Sigmoid colon (tissue), 7 donors: ENCODE measurements at places on chromosomes 11 and 22.
A peak's percentile ranks its signal among the peaks of the same experiment; 100 is the strongest.

- no peaks in the 10 kb centered on the region for H3K4me1 ChIP-seq
- H3K36me3 ChIP-seq: no peaks in the 10 kb centered on the region
- no peak for DNase-seq
- no peak overlapping the region for H3K27ac ChIP-seq
- H3K27me3 ChIP-seq: no peaks in the 10 kb centered on the region
Observed at GRCh38 chr11:76903325-76903724, 42.6 kb downstream of the ACER3 start.

DNA sequence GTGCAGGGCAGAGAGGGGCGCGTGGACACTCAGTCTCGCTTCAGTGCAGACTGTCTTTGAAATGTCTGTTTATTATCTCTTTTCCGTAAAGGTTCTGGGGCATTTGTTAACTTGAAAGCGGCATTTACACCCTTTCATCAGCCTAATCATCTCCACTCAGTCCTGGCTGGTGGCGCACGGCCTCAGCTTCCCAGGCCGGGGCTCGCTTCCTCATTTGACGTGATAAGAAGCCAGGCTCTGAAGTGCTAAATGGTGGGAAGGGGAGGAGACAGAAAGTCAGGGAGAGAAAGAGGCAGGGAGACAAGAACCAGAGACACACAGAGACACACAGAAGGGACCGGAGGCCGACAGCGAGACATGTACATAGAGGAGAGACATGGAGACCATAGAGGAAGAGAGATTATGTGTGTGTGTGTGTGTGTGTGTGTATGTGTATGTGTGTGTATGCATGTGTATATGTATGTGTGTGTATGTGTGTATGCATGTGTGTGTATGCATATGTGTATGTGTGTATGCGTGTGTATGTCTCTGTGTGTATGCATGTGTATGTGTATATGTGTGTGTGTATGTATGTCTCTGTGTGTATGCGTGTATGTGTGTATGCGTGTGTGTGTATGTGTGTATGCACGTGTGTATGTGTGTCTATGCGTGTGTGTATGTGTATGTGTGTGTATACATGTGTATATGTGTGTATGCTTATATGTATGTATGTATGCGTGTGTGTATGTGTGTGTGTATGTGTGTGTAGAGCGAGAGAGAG is 101.5 kb downstream of the ST3GAL4 start:
- no peaks in the 10 kb centered on the region for H3K4me1 ChIP-seq
- no peak overlapping the region for H3K4me3 ChIP-seq
- H3K27ac ChIP-seq: no peak overlapping the region
- DNase-seq: no peak
- H3K36me3 ChIP-seq: no peaks in the 10 kb centered on the region
- no peaks in the 10 kb centered on the region for H3K27me3 ChIP-seq

- no peaks in the 10 kb centered on the region for H3K27me3 ChIP-seq
- no peaks in the 10 kb centered on the region for H3K4me1 ChIP-seq
- DNase-seq: no peak
- no peak overlapping the region for H3K4me3 ChIP-seq
- H3K27ac ChIP-seq: no peak overlapping the region
- no peaks in the 10 kb centered on the region for H3K36me3 ChIP-seq
Observed at GRCh38 chr22:47610764-47611163, 848.3 kb downstream of the TBC1D22A start.

DNA sequence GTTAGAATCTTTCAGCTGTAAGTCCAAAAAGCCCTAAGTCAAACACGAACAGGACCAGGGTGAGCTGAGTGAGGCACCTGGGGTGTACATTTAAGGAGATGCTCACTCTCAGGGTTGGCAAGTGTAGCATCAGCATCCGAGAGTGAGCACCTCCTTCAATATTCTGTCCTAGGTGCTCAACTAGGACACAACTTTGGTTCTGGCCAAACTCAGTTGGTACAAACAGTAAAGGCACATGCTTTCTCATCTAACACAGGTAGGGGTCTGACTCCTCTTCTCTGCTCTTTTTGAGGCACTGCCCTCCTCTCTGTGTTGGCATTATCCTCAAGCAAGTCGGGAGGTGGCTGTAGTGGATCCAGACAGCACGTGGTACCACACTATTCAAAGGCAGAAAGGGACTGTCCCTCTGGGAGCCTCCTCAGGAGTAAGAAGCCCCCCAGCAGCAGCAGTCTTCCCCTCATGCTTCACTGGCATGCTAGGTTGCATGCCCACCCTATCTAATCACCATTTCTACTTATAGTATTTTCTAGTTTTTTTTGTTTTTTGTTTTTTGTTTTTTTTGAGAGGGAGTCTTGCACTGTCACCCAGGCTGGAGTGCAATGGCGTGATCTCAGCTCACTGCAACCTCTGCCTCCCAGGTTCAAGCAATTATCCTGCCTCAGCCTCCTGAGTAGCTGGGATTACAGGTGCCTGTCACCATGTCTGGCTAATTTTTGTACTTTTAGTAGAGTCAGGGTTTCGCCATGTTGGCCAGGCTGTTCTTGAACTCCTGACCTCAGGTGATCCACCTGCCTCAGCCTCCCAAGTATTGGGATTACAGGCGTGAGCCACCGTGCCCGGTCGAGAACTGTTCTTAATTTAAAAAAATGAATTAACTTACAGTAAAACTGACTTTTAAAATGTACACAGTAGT is 14.7 kb upstream of the MAPK1 start:
- H3K27me3 ChIP-seq: no peaks in the 10 kb centered on the region
- no peaks in the 10 kb centered on the region for H3K4me1 ChIP-seq
- H3K36me3 ChIP-seq: no peaks in the 10 kb centered on the region
- no peak overlapping the region for H3K4me3 ChIP-seq
- no peak overlapping the region for H3K27ac ChIP-seq
- DNase-seq: no peak

GRCh38 chr11:119755356-119756071 is 26.5 kb upstream of the NECTIN1 start:
- H3K27me3 ChIP-seq: no peaks in the 10 kb centered on the region
- H3K27ac ChIP-seq: no peak overlapping the region
- DNase-seq: no peak
- H3K4me1 ChIP-seq: no peaks in the 10 kb centered on the region

DNA sequence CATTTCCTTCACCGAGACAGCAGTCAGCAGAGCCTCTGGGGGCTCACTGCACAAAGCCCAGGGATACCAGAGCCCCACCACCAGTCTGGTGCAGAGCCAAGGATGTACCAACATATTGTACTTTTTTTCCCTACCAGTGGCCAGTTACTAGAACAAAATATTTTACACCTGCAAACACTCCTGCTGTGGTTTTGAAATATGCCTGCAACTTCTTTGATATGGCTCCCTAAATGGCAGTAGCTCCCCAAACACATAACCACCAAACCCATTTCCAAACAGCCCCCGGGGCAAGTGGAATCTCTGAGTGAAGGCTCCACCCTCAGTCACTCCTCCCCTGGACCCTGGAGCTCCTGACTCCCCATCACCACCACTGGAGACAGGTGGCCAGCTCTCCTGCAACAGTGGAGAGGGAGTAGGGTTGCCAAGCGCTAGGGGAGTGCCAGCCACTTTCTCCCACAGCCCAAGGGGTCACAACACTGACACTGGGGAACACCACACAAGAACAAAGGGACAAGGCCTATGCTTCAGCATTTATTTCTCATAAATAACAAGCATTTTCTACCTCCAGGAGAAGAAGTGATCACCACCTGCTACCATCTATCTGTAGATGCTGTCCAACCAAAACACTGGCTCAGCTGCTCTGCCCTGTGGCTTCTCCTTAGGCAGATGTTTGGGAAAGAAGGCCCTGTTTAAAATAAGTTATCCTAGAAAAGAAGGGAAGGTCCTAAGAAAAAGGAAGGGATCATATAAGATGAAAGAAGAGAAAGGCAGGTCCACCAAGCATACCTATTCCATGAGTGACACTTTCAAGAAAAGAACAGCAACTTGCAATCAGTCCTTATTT is 15.1 kb downstream of the DGCR2 start:
- DNase-seq: no peak
- no peak overlapping the region for H3K4me3 ChIP-seq
- H3K27me3 ChIP-seq: no peaks in the 10 kb centered on the region
- H3K4me1 ChIP-seq: peaks cover 55% of the 10 kb centered on the region

DNA sequence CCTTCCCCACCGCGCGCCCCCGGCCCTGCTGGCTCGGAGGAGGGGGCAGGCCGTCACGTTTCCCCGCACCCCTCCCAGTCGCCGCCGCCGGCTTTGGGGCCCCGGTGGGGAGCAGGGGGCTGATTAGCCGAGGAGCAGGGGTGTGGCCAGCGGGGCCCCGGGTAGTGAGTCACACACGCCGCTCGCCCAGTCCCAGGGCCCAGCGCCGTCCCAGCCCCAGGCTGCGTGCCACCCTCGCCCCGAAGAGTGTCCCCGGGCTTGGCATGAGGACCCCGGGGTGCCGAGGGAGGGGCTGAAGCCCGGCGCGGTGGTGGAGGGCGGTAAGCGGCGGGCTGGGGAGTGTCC is 34.4 kb downstream of the PRDM11 start:
- peak overlapping the region; percentile 84 for H3K27ac ChIP-seq
- no peaks in the 10 kb centered on the region for H3K27me3 ChIP-seq
- peak; percentile 88 for DNase-seq
- H3K4me3 ChIP-seq: peak overlapping the region; percentile 66

- no peak overlapping the region for H3K4me3 ChIP-seq
- peak overlapping the region; percentile 49 for H3K27ac ChIP-seq
- no peak for DNase-seq
Observed at GRCh38 chr22:31532060-31532459, 35.7 kb downstream of the SFI1 start.

DNA sequence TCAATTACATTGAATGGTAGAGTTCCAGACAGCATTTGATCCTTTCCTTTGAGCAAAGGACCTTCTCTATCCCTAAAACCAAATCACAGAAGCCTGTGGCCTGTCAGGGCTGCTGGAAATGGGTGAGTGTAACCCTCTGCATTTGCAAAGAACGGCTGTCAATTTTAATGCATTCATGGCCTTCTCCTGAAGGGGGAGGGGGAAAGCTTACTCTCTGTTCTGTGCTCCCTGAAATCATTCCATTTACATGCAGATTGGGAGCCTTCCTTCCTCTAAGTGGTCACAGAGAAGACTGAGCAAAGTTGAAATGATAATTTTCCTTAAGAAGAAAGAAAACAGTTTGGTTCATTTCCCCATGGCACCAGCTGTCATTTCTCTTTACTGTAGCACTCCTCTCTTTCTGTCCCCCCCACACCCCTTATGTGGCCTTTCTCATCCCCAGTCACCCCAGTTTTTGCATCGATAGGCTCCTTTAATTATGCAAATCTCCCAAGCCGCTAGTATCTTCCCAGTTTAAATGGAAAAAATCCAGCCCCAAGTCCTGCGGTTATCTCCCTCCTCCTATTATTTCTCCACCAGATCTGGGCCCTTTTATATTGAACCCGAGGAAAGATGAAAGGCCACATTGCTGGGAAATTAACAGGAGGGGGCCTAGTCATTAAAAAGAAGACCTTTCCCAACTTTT is 109.4 kb upstream of the KIRREL3 start:
- no peaks in the 10 kb centered on the region for H3K27me3 ChIP-seq
- H3K4me3 ChIP-seq: no peak overlapping the region
- no peak overlapping the region for H3K27ac ChIP-seq
- no peaks in the 10 kb centered on the region for H3K36me3 ChIP-seq

DNA sequence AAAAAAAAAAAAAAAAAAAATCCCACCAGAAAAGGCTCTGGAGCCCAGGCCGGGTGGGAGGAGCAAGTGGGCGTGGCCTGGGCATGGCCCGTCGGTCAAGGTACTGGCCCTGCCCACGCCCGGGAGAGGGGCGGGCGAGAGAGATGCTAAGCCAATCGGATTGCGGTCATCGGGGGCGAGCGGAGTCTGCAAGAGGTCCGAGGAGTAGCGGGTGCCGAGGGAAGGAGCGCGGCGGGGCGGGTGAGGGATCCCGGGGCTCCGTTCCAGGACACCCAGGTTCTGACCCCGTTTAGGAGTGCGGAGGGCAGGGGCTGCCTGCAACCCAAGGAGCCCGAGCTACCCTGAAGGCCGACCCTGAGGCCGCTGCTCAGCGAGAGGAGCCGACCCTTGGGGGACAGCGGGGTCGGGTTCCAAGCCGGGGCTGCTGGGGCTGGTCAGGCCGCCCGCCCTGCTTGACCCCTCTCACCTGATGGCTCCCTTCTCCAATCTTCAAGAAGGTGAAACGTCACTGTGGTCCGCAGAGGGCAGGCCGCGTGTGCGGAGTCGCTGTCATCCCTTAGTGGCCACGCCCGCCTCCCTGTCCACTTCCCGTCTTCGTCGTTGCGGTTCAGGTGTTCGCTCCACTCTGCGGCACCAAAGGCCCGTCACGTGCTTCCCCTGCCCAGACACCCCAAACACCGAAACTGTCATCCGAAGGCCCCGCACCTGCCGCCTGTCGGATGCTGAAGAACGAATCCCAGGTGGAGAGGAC is 11.1 kb upstream of the TAB1 start:
- H3K27ac ChIP-seq: peak overlapping the region; percentile 21
- DNase-seq: peak; percentile 92
- H3K4me1 ChIP-seq: peaks cover 9% of the 10 kb centered on the region
- H3K27me3 ChIP-seq: peaks cover 7% of the 10 kb centered on the region
- peak overlapping the region; percentile 77 for H3K4me3 ChIP-seq

DNA sequence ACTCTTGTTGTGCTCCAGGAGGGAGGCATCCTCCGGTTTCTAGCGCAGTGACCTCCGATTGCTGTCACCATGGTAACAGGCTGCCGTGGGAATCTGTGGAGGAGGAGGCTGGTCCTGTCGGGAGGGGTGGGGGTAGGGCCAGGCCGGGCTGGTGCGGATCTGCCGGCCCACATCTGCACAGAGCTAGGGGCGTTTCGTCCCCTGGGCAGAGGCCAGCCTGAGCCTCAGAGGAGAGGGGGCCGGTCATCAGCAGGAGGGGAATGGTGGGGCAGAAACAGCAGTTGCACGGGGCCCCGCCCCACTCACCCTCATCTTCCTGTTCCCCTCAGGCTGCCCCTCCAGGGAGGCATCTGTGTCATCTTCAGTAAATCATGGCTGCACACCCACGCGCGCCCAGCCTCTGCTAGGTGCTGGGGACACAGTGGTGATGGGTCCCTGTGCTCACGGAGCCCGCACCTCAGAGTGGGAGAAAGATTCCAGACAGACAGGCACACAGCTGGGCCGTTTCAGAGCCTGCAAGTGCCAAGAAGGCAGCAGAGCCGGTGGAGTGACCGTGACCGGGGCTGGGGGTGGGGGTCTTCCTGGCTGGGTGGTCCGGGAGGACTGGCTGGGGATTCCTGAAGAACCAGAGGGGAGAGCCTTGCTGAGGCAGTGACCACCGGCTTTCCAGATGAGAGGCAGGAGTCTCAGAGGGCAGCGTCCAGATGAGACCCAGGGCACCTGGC is 120.5 kb downstream of the CACNA1I start:
- DNase-seq: no peak
- peaks cover 72% of the 10 kb centered on the region for H3K27me3 ChIP-seq
- H3K27ac ChIP-seq: no peak overlapping the region
- no peaks in the 10 kb centered on the region for H3K36me3 ChIP-seq
- no peaks in the 10 kb centered on the region for H3K4me1 ChIP-seq
